GF-D8 (cell line): ENCODE measurements at places on chromosomes 7 and 10.

GRCh38 chr10:98224509-98224908 lies 43.5 kb downstream of the LOXL4 start:
- DNase-seq: no peak

GRCh38 chr10:119541459-119542356 lies 811 bp downstream of the RGS10 start:
- DNase-seq: no peak

DNA sequence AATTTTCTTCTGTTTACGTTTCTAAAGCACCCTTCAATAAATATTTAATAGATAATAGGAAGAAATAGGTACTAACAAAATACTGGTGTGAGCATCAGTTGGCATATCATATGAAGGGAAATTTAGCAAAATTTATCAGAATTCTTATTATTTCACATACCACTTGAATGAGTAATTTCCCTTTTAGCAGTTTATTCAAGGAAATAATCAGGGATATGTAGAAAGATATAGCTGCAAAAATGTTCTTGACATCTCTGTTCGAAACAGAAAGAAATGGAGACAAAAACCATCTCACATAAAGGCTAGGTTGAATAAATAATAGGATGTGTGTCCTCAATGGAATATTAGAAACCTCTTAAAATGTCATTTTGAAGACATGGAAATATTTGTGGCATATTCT lies 35.8 kb upstream of the PIP4K2A start:
- DNase-seq: no peak

DNA sequence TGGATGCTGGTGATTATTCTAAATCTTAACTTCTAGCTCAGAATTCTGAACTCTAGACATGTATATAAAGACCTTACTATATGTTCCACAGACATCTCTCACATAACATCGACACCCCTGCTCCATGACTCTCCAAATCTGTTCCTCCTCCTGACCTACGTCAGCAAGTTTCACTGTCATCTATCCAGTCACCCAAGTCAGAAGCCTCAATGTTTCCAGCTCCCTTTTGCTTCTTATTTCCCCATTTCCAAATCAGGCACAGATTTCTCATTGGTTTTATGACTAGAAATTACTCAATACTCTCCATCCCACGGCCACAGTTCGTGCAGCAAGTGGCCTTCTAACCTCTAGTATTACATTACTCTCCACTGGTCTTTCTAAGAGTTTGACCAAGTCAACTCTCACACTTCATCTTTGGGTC lies 28.5 kb downstream of the EPC1 start:
- DNase-seq: peak; percentile 47

- no peak for DNase-seq
Measured at GRCh38 chr7:149664666-149665065, 108.7 kb downstream of the ZNF467 start.

DNA sequence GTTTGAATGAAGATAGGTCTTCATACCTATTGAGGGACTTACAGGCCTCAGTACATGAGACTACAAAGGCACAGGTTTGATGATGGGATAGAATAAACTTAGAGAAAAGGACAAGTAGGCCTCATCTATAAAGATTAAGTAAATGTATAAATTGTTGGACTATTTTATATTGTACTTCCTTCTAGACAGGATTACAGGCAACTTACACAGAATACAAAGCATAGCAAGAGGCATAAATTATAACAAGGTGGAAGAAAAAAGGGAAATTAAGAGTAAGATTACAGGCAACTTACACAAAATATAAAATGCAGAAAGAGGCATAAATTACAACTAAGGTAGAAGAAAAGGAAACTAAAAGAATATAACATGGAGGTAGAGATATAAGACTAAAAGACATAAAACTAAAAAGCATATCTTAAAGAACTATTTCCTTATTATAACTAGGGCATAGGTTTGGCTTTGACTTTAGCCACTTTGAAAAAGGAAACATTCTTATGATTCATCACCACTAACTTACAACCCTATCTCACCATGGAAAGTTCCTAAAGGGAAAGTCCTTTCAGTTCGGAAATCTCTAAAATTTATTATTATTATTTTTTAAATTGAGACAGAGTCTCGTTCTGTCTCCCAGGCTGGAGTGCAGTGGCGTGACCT lies 153.1 kb downstream of the GALNT11 start:
- DNase-seq: no peak

- no peak for DNase-seq
Measured at GRCh38 chr10:33117230-33117629, 159.2 kb upstream of the ITGB1 start.

GRCh38 chr7:7799138-7799537 lies 80.7 kb upstream of the RPA3 start:
- DNase-seq: no peak

GRCh38 chr10:75197066-75197465 lies 13.5 kb upstream of the VDAC2 start:
- DNase-seq: no peak

GRCh38 chr10:103751667-103752290 lies 103.6 kb downstream of the SH3PXD2A start:
- no peak for DNase-seq

- DNase-seq: no peak
Measured at GRCh38 chr7:23020742-23021401, 6.9 kb upstream of the HYCC1 start.

GRCh38 chr10:102679596-102679995 lies 34.6 kb downstream of the ARL3 start:
- no peak for DNase-seq

- DNase-seq: no peak
Measured at GRCh38 chr7:70318511-70318910, 720.2 kb downstream of the AUTS2 start.

- no peak for DNase-seq
Measured at GRCh38 chr7:98215561-98216495, 4.6 kb downstream of the BHLHA15 start.

GRCh38 chr10:5538446-5538845 lies 13.7 kb downstream of the CALML3 start:
- no peak for DNase-seq
